ENCODE measurements at places on chromosomes 16 and 17. TPM values are rescaled to one million over a fixed set of nuclear protein-coding genes. Genes with fewer than 3 reads are reported as not detected.

Gene SLX1A
- 51.7 TPM for polyA plus RNA-seq

Gene FLYWCH1
- polyA plus RNA-seq, result 16.0 TPM

Gene KRTAP2-1
- polyA plus RNA-seq, result not detected

Gene BIRC5
- 44.4 TPM for polyA plus RNA-seq

Gene HCFC1R1
- polyA plus RNA-seq, result 60.4 TPM

Gene ABCA8
- polyA plus RNA-seq, result 3.5 TPM

Gene GAS7
- 6.7 TPM for polyA plus RNA-seq

Gene HBQ1
- polyA plus RNA-seq, result not detected

- H3K36me3 ChIP-seq, result no peaks in the 10 kb centered on the region
- H3K4me1 ChIP-seq, result peaks cover 22% of the 10 kb centered on the region
- H3K27ac ChIP-seq, result no peak overlapping the region
- H3K4me3 ChIP-seq, result no peak overlapping the region
Measured at GRCh38 chr17:601926-602303, 112.7 kb downstream of the VPS53 start.

GRCh38 chr16:16067127-16067526 is 117.7 kb downstream of the ABCC1 start:
- no peaks in the 10 kb centered on the region for H3K27me3 ChIP-seq
- no peaks in the 10 kb centered on the region for H3K4me1 ChIP-seq

GRCh38 chr17:61334673-61335072 is 65.0 kb upstream of the TBX2 start:
- H3K4me1 ChIP-seq, result peaks cover 19% of the 10 kb centered on the region
- no peak for DNase-seq
- H3K27ac ChIP-seq, result no peak overlapping the region
- no peak overlapping the region for H3K4me3 ChIP-seq
- no peaks in the 10 kb centered on the region for H3K27me3 ChIP-seq
- no peaks in the 10 kb centered on the region for H3K36me3 ChIP-seq

- DNase-seq, result peak; percentile 84
- H3K27me3 ChIP-seq, result peaks cover 26% of the 10 kb centered on the region
- peaks cover 11% of the 10 kb centered on the region for H3K4me1 ChIP-seq
- no peak overlapping the region for H3K4me3 ChIP-seq
- no peaks in the 10 kb centered on the region for H3K36me3 ChIP-seq
- no peak overlapping the region for H3K27ac ChIP-seq
Measured at GRCh38 chr17:8029121-8029520, 9.7 kb upstream of the ALOX15B start.

Measured in GM23248 (cell line).